ENCODE measurements at places on chromosomes 1 and 21.

GRCh38 chr1:106937104-106937503 lies 119.4 kb upstream of the PRMT6 start:
- no peak for DNase-seq

GRCh38 chr1:201634261-201634660 lies 95.3 kb downstream of the NAV1 start:
- no peak for DNase-seq

- DNase-seq: no peak
Measured at GRCh38 chr21:45549626-45550463, 7.6 kb upstream of the SLC19A1 start.

GRCh38 chr1:119390526-119390925 lies 21.9 kb downstream of the HAO2 start:
- DNase-seq: no peak

GRCh38 chr1:232620356-232620969 lies 9.5 kb downstream of the SIPA1L2 start:
- DNase-seq: peak; percentile 91

DNA sequence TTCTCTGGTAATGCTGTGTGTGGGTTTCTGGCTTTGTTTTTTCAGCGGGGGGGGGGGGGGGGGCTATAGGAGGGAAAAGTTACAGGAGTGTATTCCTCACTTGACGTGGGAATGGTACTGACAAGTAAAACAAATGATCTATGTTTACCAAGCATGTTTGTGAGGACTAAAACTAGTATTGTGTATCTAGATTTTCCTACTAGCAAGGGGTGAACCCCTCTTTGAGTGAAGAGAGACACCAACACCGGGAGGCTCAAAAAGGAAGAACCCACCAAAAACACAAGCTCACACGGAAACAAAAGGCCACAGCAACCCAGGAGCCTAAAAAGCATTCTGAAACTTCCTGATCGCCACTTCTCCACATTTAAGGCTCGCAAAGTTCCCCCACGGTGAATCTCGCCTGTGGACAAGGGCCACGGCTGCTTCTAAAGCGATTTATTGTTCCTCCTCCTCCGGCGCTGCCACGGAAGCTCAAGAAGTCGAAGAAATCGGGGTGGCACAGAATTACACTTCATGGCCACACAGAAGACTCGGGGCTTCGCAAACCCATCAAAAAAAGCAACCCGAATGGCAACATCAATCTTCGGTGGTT lies 703 bp downstream of the PUM1 start:
- DNase-seq: peak; percentile 51

DNA sequence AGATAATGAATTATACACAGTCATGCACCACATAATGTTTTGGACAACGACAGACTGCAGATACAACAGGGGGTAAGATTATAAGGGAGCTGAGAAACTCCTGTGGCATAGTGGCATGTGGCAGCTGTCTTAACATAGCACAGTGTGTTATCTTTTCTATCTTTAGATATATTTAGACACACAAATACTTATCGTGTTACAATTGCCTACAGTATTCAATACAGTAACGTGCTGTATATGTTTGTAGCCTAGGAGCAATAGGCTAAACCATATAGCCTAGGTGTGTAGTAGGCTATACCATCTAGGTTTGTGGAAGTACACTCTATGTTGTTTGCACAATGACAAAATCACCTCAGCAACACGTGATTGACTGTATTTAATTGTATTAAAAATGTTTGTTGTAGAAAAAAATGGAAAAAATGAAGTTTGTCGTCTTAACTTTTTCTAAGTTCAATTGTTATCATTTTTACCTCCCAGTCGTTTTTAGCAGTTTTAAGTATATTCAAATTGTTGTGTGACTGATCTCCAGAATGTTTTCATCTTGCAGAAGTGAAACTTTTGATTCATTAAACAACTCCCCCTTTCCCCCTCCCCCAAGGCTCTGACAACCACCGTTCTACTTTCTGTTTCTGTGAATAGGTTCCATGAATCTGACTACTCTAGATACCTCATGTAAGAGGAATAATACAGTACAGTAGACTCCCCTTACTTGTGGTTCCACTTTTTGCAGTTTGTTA lies 351.0 kb upstream of the B3GALT2 start:
- no peak for DNase-seq

- DNase-seq: no peak
Measured at GRCh38 chr21:38909109-38909508, 103.4 kb downstream of the ETS2 start.

- DNase-seq: no peak
Measured at GRCh38 chr1:191905781-191906180, 252.5 kb upstream of the RGS18 start.

Measured in NCI-H1092 (cell line).